ENCODE measurements at places on chromosomes 6 and 20.

GRCh38 chr6:106046116-106046853, 39.9 kb upstream of the PRDM1 start:
- DNase-seq = no peak

- no peak for DNase-seq
Observed at GRCh38 chr6:82951935-82952334, 113.7 kb downstream of the UBE3D start.

GRCh38 chr20:25025986-25026605, 31.8 kb downstream of the ACSS1 start:
- no peak for DNase-seq

DNA sequence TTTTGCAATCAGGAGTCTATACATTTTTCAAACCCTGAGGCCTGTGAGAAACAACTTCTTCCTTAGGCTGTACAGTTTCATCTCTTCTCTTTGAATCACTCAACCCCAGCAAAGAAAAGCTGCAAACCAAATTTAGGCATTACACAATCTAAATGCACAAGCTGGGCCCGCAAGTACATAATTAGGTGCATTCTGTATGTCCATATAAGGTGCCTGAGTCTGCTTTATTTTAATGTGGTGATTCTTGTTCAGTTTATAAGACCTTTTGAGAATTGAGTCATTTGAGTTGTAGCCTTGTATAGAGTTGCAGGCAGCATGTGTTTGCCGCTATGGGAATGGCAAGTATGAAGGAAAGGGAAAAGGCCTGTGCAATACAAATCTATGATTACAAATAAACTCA, 709.6 kb upstream of the MARCKS start:
- no peak for DNase-seq

- DNase-seq = no peak
Observed at GRCh38 chr20:25230166-25230831, 17.6 kb upstream of the PYGB start.

GRCh38 chr6:18081025-18081668, 41.3 kb downstream of the NHLRC1 start:
- no peak for DNase-seq

DNA sequence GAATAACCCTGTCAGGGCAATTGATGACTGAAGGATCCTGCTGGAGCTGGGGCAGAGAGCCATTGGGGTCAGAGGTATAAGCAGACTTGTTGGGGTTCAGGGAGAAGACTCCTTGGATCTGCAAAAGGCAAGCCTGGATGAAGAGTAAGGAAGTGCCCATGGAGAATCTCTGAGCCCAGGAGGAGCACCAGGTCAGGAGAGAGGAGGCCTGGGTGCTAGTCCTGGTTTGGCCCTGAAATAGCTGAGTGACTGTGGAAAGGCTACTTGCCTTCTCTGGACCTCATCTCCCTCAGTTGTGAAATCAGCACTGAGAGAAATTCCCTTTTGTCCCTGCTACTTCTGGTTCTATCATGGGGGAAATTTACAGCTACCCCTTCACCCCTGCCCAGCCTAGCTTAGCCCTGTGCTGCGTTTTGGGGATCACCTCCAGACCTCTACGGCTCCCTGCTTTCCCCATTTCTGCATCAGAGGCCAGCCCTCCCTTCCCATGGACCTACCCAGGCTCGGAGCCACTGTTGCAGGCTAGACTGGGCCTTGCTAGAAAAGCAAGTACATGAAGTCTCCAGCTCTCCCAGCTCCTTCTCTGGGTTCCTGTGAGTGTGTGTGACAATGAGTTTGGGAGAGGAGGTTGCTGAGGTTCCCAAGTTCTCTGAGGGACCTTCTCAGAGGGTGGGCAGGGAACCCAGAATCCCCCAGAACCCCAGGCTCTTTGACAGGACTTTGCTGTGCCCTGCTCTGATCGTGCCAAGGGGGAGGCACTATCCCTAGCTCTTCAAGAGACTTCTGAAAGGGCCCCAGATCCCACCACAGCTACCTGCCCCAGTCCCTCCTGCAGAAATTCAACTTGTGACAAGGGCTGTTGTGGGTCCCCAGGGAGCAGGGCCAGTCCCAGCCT, 2.3 kb upstream of the NCR2 start:
- no peak for DNase-seq

GRCh38 chr20:20609522-20609921, 102.9 kb downstream of the RALGAPA2 start:
- DNase-seq = no peak

DNA sequence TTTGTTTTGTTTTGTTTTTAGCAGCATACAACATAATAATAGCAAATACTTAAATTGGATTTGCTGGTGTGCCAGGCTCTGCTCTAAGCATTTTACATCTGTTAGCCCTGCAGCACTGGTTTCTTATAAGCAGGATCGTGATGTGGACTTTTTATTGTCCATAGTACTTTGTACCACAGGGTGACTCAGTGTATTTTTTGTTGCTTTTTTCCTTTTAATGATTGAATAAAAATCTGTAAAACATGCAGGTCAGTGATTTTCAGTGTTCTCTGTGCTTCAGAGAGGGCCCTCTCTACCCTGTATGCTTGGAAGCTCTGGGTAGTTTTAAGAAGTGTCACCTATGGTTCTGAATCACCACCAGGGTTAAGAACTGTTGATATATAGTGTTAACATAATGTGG, 4.0 kb downstream of the NT5DC1 start:
- no peak for DNase-seq

DNA sequence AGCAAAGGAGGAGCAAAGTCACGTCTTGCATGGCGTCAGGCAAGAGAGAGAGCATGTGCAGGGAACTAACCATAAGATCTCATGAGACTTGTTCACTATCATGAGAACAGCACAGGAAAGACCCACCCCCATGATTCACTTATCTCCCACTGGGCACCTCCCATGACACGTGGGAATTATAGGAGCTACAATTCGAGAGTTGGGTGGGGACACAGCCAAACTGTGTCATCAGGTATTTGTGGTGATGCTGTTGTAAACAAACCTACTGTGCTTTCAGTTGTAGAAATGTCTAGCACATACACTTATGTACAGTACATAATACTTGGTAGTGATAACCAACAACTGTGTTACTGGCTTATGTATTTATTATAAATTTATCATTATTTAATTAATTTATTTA, 128.3 kb downstream of the UTRN start:
- DNase-seq = no peak

DNA sequence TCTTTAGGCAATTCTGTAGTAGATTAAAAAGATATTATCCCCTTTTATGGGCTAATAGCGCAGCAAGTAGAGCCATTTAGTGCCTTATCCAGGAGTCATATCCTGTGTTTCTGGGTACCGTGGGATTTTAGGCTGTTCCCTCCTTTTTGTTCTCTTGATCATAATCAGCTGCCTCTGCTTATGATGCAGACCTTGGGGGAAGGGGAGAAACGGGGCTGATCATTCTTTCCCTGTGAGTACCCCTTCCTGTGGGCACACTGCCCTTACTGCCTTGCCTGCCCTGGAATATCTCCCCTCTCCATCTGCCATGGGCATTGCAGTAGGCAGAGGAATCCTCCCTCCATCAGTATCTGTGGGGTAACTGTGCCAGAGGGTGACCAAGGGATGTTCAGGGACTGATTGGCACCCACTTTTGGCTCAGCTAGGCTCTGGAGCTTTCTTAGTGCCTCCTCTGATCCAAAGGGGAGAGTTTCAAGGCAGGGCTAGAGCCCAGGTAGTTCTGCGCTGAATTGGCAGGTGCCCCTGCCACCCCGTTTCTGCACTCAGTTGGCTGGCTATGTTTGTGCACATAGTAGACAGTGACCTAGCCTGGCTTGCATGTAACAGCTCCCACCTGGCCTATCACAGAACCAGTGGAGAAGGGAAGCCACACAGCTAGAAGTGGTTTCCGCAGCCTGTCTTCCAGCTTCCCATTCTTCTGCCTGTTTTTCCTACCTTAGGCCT, 103.3 kb downstream of the FIG4 start:
- DNase-seq = no peak

DNA sequence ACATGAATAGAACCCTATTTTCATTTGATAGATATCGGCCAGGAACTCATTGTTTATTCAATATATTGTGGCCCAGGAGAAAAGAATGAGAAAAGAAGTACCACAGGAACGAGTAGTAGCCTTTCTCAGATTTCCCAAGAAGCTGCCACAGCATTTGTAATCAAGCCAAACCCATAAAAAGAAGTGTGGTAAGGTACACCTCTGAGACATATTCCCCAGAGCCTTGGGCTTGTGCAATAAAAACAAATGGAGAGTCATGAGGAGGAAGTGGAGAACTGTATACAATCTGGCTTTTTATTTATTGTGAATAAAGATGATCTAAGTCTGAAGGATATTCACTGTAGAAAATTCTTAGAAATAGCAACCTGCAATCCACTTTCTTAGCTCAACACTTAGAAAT, 36.7 kb downstream of the KIF6 start:
- no peak for DNase-seq

DNA sequence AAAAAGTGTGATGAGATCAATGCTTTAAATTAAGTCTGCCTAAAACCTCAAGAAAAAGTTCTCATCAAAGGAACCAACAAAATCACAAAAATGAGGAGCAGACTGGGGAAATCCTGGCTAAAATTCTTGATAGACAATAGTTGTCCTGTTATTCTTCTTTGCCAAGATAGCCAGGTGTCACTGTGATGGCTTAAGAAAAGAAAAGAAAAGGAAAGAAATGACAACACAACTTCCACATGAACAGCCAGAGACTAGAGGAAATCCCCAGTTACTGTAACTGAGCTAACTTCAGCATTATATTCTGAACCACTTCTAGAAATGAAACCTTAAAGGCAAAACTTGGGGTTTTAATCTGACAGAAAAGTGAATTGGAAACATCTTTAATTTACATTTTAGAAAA, 129.6 kb downstream of the CD24 start:
- DNase-seq = no peak

- no peak for DNase-seq
Observed at GRCh38 chr6:14550822-14551221, 433.2 kb downstream of the CD83 start.

DNA sequence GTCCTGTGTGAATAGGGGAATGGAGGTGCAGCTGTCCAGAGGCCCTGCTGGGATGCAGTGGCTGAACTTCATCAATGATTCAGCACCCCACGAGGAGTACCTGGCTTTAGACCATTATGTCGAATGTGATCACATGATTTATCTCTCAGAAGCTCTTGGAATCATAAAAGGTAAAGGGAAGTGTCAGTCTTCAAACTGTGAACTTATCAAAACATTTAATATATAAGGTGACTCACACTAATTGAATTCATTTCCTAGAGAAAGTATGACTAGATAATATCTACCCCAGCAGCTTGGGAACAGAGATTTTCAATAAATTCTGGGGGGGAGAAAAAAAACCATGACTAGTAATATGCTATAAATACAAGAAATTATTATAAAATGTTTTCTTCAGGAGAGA, 29.5 kb downstream of the ALDH8A1 start:
- DNase-seq = no peak

DNA sequence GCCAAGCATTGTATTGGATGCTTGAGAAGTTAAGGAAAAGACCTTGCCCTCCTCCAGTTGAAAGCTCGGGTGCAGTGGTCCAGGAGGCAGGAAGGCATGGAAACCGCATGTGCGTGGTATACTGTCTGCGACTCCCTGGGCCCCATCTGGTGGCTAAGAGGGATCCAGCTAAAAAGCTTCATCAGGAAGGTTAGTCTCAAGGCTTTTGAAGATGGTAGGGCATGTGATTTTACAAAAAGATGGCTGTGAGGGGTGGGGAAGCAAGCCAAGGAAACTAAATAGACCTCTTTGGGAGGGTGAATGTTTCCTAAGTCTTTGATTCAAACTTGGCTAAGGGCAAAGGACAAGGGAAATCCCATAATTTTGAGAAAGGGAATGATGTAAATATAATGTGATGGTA, 109.1 kb upstream of the TIAM2 start:
- no peak for DNase-seq

All from GM12892 (cell line).